RKO (cell line): ENCODE measurements at places on chromosomes 7 and 10.

DNA sequence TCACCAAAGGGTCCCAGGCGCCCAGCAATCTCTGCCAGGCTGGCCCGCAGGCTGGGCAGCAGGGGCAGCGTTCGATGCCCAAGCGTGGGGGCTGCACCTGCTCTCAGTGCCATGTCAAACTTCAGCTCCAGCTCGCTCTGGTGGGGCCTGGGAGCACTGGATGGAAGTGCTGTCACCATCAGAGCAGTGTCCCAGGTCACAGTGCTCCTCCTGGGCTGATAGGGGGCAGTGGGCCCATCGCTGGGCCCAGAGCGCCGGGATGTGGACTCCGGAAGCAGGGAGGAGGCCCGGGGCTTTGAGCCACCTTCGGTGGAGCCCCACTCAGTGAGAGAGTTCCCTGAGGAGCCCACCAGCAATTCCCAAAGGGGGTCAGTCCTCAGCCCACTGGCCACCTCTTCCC, 2.2 kb downstream of the PRRT4 start:
- DNase-seq: no peak

GRCh38 chr7:117158941-117159697, 163.7 kb downstream of the WNT2 start:
- no peak for DNase-seq

- no peak for DNase-seq
Measured at GRCh38 chr7:101555269-101555920, 73.7 kb downstream of the MYL10 start.

- DNase-seq: no peak
Measured at GRCh38 chr10:52391927-52392602, 78.0 kb downstream of the DKK1 start.

DNA sequence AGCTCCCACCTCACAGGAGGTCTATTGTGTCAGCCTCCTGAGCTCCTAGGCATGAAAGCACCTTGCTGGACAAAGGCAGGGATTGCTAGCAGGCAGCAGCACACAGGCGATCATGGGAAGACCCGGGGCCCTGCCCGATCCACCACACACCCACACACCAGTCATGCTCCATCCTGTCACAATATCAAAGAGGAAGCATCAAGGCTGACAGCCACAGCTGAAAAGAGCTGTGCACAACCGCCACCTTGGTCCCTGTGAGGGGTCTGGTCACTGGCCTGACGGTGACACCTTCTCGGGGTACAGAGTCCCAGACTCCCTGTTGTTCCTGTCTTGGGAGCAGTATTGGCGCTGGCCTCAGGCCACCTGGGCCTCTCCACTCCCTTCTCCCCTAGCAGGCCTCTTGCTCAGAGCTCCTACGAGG, 89.7 kb upstream of the RET start:
- no peak for DNase-seq

DNA sequence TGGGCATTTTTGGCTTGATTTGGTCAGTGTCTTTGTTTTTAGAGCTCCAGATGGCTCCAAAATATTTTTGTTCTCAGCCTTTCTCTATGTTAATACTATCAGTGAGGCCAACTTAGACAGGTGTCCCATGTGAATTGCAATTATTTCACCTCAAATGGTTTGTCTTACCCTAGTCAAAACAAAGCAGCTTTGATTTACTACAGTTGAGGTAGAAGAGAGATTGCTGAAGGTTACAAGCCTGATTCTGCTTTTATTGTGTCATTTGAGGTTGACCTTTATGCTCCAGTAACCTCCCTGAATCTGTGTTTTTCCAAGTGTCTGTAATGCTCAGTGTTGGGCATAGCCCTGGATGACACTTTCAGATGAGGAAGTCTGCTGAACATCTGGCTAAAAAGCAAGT, 882.9 kb downstream of the NRG3 start:
- no peak for DNase-seq

DNA sequence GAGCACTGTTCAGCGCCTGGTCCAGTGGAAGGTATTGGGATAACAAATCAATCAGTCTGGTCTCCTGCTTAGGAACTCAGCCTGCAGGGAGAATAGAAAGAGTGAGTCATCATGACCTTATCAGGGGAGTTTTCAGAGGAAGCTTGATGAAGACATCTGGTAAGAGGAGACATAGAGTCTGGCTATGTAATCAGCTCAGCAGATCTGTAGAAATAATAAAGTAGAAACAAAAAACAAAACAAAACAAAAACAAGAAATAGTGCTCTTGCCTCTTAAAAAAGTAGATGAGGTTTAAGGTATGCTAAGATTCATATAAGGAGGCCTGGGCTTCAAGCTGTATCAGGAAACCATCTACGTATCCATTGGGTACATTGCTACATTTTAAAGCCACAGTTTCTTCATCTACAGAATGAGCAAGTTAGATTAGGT, 14.4 kb downstream of the TAS2R41 start:
- DNase-seq: no peak

DNA sequence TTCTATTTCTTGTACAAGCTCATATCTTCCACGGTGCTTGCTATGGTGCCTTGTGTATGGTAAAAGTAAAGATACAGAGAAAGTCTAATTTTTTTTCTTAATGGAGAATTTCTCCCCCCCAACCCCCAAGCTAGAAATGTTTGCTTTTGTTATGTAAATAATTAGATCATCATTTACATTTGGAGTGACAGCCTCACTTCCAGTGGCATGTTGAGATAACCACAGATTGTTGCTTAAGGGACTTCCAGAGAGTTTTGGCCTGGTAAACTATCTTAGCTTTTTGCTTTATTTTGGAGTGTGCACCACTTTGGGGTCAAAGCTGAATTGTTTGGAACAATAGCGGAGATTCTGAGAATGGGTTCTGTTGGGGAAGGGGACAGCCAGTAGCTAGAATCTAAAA, 129.7 kb downstream of the ZNF365 start:
- DNase-seq: no peak

GRCh38 chr7:77843194-77843593, 44.6 kb downstream of the PHTF2 start:
- DNase-seq: no peak

GRCh38 chr7:44762300-44762699, 13.7 kb downstream of the ZMIZ2 start:
- no peak for DNase-seq

- no peak for DNase-seq
Measured at GRCh38 chr7:47149208-47149839, 432.6 kb downstream of the TNS3 start.

GRCh38 chr7:7529328-7529727, 6.3 kb downstream of the COL28A1 start:
- no peak for DNase-seq

- DNase-seq: no peak
Measured at GRCh38 chr7:129642871-129643549, 31.5 kb downstream of the NRF1 start.

GRCh38 chr7:78587443-78588044, 789.0 kb downstream of the PHTF2 start:
- peak; percentile 56 for DNase-seq

DNA sequence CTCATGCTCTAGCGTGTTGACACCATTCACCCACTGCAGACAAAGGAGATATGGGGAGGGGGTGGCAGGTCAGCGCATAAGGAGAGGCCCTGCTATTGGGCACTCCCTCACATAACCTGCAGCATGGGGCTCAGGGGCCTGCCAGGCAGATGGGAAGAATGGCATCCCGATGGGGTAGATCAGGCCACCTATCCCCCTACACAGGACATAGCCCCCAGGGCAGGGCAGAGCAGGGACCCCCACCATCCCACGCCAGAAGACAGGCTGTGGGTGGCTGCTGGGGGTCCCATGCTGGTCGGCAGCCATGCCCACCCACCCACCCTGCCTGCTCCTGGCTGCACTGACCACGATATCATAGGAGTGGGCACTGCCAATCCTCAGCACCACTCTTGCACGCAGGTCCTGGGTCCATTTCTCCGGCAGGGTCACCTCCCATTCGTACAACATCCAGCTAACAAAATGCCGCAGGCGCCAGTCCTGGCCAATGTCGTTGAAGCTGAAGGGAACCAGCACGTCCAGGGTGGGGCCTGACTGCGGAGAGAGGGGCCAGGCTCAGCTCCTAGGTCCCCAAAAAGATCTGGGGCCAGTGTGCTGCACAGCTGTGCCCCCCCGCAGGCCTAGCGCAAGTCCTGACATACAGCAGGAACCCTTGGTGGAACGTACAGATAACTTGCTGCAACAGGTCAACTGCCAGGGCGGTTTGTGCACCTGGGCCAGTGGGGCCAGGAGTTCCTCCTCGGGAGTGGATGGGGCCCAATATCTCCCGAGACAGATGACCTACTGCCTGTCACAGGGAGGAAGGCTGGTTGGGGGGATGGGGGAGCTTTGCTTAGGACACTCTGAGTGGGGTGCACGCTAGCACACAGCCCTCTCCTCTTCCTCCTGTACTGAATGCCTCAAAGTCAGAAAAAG, 45.9 kb upstream of the ZNF479 start:
- DNase-seq: no peak

DNA sequence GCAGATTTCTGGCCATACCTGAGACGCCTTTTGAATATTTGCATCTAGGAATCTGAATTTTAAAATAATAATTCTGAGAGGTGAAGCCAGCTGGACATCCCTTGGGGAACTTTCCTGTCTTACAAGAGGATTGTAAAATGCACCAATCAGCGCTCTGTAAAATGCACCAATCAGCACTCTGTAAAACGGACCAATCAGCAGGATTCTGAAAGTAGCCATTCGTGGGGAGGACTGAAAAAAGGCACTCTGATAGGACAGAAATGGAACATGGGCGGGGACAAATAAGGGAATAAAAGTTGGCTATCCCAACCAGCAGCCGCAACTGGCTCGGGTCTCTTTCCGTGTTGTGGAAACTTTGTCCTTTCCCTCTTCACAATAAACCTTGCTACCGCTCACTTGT, 9.9 kb downstream of the PPIF start:
- DNase-seq: no peak

- no peak for DNase-seq
Measured at GRCh38 chr7:51113962-51114361, 202.6 kb downstream of the COBL start.

DNA sequence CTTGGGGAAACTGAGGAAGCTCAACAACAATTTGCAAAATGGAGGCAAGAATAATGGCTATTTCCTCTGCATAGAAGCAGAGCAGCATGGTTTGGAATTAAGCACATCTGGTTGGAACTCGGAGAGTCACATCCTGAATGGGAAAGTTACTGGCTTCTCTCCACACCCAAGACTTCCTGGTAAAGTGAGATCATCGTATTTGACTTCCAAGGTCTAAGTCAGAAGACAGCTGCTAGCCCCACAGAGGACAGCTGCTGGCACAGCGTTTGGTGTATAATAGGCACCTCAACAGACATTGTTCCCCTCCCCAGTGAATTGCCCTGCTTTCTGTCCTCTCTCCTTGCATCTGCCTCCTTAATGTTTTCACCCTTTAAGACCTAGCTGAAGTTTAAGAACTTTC, 37.0 kb upstream of the NRF1 start:
- peak; percentile 47 for DNase-seq

- peak; percentile 92 for DNase-seq
Measured at GRCh38 chr10:4407783-4408182, 418.2 kb upstream of the AKR1E2 start.

DNA sequence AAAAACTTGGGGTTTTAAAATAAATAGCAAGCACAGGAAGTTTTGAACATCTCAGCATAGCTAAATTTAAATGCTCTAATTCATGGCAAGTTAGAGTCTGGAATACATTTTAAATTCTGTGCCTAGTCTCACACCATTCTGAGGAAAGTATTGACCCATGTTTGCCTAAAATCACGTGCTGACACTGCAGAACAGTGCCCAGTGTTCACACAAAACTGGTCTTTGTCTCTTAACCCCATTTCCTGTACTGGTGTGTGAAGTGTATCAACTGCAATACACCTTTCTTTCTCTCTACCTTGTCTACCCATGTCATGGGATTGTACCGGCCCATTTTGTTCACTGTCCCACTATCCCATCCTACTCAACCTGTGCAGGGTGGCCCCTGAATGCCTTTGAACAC, 749.7 kb upstream of the POM121L12 start:
- DNase-seq: no peak

DNA sequence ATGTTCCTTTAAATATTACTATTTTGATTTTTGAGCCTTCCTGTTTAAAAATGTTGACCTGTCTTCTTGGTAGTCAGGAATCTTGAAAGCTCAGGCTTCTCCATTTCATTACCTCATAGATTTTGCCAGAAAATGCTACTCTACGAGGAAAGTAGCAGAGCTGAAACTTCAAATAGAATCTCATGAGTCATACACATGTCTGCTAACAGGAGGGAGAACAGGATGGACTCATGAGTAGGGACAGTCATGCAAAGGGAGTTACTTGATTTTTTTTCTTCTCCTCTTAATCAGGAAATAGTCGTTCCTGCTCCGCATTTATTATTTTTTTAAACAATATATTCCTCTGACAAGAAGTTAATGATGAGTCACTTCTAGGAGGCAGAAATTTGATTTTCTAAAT, 37.0 kb upstream of the MINDY3 start:
- DNase-seq: peak; percentile 74

DNA sequence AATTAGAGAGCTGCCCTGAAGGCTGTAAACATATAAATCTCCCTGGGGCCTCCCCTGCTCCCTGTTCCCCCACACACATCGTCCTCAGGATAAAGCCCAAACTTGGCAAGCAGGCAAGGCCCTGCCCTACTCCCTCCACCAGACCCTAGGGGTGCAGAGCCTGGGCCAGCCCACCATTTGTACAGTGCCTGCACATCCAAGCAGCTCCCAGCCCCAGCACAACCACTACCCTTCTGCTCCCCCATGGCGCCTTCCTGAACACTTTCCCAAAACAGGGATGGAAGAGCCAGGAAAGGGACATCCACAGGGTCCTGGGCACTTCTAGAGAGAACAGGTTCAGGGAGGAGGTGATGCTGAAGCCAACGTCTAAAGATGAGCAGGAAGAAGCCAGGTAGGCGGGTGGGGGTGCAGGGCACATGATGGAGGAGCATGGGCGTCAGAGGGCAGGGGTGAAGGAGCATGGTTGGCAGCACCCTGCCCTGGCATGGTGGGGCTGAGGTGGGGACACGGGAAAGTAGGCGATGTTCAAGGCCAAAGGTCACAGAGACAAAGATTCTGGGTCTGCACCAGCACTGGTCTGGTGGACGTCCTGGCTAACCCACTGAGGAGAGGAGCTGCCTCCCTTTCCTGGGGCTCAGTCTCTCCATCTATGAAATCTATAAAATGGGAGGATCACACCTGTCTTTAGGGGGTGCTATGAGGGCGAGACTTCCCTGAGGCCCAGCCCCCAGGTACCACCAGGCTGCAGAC, 140.6 kb downstream of the ARHGAP22 start:
- no peak for DNase-seq

DNA sequence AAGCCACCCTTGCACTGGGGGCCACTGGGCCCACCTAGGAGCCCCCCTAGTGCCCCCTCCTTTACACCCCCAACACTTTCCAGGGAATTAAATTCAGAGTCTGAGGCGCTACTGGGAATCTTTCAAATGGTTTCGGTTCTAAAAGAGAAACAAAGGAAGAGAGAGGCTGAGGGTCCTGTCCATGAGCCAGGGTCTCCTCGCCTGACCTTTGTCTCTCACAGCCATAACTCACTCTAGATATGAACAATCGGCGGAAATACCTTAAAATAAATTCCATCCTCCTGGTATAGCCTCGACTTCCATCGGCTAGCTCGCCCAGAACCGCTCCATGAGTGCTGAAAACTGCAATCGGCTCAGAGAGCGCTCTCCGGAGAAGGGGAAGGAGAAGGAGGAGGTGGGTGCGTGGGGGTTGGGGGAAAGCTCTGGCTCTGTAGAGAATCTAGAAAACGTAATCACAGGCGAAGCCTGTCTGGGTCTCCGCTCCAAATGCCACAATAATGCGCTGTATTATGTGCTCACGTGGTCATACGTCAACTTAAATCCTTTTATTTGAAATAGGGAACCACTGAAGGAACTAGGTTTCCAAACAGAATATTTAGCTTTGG, 12.6 kb downstream of the HOXA4 start:
- no peak for DNase-seq
